SK-N-SH treated with all-trans-retinoic acid at 6 μM for 48 hours (cell line): ENCODE measurements at places on chromosomes 7 and 10.

DNA sequence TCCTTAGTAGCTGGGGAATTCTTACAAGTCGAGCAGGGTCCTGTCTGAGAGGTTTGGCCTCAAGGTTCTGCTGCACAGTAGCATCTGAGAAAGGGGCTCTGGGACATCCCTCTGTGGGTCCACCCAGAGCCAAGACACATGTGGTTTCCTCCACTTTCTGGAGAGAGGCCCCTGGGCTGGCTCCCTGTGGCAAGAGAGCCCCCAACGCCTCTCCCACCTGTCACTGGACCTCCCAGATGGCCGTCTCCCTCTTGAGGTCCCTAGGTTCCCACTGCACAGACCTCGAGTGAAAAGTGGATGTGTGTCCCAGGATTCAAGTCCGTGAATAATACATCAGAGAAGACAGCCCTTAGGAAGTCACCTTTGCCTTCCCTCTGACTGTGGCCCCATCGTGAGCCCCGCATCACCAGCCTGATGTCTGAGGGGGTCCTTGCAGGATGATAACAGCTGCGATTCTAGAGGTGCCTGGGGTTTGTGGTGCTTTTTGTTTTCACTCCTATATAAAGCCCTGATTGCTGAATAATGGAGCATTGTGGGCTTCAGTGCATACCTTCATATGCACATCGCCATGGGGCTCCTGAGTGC is 319.0 kb downstream of the GLRX3 start:
- ATAC-seq: no peak

GRCh38 chr7:130890176-130891020 is 156.4 kb upstream of the KLF14 start:
- no peak for ATAC-seq

DNA sequence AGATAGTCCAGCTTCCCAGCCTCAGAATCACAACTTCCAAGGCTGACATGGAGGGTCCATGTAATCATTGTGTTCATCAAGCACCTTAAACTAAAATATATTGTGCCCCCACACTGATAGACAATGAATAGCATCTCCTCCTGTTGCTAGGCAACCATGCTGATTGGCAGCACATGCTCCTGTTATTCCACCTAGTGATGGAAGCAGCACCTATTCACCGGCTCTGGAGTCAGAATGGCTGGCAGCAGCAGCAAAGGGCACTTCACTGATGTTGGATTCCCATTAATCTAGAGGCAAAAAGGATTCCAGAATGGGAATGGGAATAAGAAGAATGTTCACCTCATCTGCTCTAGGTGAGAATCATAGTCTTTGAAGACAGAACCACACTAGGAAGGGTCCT is 55.0 kb downstream of the RELN start:
- no peak for ATAC-seq

DNA sequence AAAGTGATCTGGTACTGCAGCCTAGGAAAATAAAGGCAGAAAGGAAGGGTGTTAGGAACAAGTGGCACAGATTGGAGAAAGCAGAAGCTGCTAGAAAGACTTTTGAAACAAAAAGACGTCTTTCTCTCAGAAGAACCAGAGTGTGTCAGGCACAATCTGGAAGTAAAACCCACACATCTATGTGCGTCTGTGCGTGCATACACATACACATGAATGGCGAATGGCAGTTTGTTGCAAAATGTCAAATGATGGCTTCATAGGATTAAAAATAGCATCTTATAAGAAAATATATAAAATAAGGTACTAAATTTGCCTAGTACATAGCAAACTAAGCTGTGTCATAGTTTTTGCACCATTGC is 246.3 kb downstream of the CDK14 start:
- ATAC-seq: no peak

- ATAC-seq: no peak
Measured at GRCh38 chr10:5625992-5626777, 40.2 kb downstream of the ASB13 start.

DNA sequence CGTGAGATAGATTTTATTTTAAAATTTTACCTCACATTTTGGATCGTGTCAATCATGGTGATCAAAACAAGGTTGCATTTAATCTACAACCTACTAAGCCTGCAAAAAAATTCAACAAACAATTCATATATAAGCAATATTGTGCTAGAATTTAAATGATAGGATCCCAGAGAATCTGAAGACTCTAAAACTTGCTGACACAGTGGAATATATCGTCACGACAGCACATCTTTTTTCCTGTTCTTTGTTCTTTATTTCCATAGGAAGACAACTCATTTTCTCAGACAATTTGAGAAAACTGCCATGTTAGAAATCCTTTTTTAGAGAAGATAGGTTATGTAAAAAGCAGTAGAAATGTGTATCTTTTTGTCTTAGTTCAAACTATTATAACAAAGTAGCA is 820.2 kb upstream of the CELF2 start:
- ATAC-seq: no peak

DNA sequence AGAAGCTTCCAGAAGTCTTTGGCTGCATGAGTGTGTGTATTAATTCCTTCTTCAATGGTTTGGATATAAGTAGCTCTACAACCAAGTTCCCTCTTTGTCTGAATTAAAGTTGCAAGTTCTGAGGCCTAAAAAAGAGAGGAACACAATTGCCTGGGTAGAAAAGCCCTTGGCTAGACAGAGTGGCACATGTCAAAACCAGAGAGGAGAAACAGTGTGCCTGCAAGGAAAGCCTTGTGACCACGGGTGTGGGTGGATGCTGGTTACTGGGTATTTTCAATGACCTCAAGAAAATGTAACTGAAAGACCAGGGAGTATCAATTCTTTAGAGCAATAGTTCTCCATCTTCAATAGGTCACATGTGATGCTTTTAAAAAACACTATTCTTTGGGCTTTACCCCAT is 148.3 kb downstream of the SVIL start:
- ATAC-seq: no peak

DNA sequence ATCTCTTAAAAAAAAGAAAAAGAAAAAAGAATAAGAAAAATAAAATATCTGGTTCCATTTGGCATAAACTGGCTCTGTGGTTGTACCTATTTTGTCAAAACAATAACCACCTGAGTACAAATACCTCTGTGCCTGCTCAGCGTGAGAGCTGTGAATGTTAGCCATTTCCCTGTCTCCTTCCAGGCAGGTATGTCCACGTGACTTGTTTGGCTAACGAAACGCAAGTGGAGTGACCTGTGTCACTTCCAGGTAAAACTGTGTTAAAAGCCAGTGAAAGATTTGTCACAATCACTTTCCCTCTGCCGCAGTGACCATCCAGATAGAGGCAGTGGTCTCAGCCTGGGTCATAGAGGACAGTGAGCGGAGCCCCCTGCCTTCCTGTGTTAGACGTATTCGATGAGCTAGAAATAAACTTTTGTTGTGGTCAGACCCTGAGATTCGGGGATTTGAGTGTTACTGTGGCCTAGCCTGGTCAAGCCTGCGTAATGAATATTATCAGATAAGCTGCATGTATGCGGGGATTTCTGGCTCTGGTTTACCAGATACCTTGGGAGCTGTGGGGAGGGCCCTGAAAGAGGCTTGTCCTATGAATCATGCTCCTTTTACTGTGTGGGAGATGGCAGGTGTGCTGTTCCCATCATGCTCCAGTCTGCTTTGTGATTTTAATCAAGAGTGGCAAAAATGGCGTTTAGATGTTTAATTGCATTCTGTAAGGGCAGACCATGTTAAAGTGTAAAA is 3.8 kb downstream of the PTER start:
- ATAC-seq: no peak

DNA sequence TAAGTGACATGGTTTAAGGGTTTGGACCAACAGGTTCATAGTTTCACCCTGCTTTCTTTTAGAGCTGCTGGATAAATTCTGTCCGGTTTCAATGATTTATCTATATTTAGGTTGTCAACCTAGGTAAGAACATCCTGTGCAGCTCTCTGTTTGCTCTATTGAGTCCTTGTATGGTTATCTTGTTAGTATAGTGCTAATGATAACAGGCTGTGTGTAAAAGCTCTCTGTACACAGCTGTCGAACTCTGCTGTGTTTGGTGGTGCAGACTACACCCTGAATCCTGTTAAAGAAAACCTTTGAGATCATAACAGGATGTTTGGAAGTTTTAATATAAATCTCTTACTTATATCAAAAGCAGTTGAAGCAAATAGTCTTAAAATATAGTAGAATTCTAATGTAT is 219.2 kb downstream of the SDK1 start:
- no peak for ATAC-seq

DNA sequence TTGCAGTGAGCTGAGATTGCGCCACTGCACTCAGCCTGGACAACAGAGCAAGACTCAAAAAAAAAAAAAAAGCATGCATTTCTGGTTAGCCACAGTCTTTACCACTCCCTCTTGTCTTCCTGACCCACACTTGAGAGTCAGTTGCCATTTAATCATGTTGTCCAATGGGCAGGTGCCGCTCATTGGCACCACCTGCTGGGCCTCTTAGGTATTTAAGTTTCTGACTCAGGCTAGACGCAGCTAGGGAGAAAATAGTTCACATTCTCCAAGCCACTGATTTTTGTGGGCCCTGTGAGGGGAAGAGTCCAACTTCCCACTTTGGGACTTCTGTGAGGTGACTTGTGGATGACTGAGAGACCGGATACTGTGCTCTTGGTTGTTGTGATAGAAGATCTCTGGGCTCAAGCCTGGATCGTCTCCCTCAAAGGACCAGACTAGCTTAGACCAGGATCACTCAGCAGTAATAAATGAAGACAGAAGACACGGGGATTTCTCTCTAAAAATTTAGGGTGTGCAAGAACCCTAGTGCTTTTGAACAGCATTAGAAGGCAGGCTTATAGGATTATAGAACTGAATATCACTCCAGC is 26.8 kb upstream of the SORCS3 start:
- ATAC-seq: peak; percentile 90
